ENCODE measurements at places on chromosomes 11 and 22.

GRCh38 chr11:120774591-120775386, 249.1 kb upstream of the TBCEL start:
- peaks cover 17% of the 10 kb centered on the region for H3K4me1 ChIP-seq
- no peak overlapping the region for H3K27ac ChIP-seq
- DNase-seq: no peak
- peaks cover 8% of the 10 kb centered on the region for H3K27me3 ChIP-seq
- H3K4me3 ChIP-seq: no peak overlapping the region
- no peaks in the 10 kb centered on the region for H3K36me3 ChIP-seq

DNA sequence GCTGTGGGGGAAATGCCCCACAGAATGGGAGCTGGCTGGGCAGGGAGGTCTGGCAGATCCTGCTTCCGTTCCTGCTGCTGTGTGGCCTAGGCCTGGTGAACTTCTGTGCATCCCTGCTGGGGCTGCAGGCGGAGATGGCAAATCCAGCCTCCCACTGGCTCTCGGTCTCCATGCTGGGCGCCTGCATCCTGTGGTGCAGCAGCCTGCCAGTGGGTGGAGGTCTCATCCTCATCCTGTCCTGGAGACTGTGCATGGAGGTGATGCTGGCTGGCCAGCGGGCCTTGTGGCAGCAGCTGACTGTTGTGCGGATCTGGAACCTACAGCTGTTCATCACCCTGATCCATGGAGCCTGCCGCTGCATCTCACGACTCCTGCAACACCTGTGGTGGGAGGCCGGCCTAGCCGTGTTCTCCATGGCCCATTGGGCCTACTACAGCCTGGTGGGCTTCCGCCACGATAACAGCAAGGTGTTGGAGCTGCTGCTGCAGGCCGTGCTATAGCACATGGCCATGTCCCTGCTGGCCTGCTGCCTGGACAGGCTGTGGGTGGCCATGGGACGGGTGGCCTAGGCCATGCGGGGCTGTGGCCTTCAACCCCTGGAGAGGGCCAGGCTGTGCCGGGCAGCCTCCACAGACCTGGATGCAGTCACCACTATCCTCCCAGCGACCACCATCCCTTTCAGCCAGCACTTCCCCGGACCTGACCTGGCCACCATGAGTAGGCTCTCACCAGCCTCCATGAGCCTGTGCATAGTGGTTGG, 8.8 kb upstream of the RPL3 start:
- no peak overlapping the region for H3K4me3 ChIP-seq
- H3K36me3 ChIP-seq: no peaks in the 10 kb centered on the region
- no peak overlapping the region for H3K27ac ChIP-seq
- H3K27me3 ChIP-seq: no peaks in the 10 kb centered on the region
- H3K4me1 ChIP-seq: no peaks in the 10 kb centered on the region

DNA sequence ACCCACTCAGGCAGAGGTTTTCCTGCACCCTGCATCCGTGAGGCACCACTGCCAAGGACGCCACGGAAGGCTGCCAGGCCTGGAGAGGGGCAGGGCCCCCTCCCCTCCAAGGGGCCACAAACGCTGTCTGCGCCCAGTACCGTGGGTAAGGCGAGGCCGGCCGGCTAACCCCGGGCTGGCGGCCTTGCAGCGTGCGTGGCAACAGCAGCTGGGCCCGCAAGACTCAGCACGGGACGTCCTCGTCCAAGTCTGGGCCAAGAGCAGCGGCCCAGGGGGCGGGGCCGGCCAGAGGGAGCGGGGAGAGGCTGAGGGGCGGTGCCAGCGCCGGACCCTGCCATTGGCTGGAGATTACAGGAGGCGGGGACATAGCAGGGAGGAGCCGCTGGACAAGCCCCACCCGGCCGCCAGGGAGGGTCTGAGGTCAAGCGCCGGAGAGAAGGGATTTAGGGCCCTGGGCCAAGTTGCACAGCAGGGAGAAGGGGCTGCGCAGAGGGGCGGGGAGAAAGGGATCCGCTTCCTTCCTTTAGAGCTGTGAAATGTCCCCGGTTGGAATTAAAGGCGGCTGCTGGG, 16.0 kb downstream of the SLC43A1 start:
- no peaks in the 10 kb centered on the region for H3K27me3 ChIP-seq
- H3K4me1 ChIP-seq: peaks cover 12% of the 10 kb centered on the region
- peak overlapping the region; percentile 82 for H3K27ac ChIP-seq
- H3K36me3 ChIP-seq: peaks cover 3% of the 10 kb centered on the region

DNA sequence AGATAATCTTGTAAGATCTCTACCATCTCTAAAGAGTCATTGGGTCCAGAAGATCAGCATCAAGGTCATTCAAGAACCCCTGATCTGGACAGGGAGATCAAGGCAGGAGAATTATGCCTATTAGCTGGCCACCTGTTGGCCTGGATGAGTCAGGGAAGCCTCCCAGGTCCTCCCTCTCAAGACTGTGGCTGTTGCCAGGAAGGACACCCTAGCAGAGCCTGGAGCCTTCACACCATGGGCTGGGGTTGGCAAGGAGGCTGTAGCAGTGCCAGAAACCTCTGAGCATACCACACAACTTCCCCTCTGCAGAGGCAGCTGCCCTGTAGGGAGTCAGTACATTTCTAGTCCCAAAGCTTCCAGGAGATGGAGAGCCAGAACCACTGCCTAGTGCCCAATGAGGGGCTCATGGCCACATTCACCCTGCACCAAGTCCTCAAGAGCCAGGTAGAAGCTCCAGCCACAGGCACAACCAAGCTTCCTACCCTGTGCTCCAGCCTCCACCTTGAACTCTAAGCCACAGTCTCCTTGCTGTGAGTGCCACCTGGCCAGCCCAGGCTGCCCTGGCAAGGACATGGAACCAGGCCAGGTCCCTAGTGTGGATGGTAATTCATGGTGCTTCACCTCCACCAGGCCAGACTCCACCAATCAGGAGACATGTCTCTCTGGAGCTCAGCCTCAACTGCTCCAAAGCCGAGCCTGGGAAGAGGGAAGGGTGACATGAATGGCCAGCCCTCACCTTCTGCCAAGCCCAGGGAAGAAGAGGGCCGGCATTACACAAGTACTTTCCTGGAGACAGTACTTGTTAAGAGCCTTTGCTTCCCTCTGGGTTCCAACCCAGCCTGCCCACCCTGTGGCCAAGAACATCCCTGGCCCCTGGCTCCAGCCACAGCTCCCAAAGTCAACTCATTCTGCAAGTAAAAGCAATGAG, 124.3 kb downstream of the BUD13 start:
- H3K27ac ChIP-seq: no peak overlapping the region
- no peak for DNase-seq
- H3K36me3 ChIP-seq: no peaks in the 10 kb centered on the region
- H3K27me3 ChIP-seq: peaks cover 4% of the 10 kb centered on the region
- no peak overlapping the region for H3K4me3 ChIP-seq

DNA sequence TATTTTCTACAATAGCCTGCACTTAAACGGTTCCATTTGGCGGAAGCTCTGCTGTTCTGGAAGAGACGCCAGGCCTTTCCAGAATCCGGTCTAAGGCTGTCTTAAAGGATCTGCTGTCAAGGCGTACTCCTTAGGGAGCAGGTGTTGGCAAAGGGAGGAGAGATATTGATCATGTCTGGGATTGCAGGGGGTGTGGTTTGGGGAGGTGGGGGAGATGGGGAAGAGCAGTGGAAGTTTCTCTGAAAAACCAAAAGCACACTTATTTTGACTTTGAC, 22.5 kb upstream of the WNT11 start:
- H3K27ac ChIP-seq: no peak overlapping the region
- no peaks in the 10 kb centered on the region for H3K36me3 ChIP-seq
- H3K27me3 ChIP-seq: peaks cover 2% of the 10 kb centered on the region
- peaks cover 3% of the 10 kb centered on the region for H3K4me1 ChIP-seq

DNA sequence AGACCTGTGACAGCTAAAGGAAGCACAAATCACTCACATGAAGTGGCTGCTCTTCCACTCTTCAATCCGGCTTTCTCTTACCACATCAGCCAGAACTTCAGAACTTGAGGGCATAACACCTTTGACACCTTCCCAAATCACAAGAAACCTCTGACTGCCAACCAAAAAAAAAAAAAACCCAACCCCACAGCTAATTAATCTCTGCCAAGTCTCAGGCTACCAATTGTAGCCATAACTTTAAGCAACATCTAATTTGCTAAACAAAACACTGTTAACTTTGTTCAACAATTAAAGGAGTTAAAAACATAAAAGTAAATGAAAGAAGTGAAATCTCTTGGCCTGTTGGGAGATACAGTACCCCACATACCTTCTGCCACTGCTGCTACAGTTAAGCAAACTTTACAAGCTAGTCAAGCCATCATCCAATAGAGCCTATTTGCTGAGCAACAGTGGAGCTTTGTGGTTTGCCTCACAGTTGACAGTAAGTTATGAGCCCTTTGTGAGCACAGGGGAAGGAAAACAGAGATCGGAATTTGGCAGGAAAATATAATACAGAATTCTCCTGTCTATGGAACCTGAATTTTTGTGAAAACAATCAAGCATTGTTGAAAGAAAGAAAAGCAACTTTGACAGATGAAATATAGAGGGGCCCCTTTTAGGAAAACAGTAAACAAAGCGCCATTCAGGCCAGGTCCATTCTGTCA, at the start of gene SOX6:
Gene SOX6, minus strand, starts transcription at position 490 of the 704 bp plus-strand sequence. CDS start 15,298 bp downstream, outside the sequence.
- peak within 1 kb of the TSS; percentile 13 for H3K4me3 ChIP-seq
- no peak for DNase-seq
- H3K27me3 ChIP-seq: no peaks in the 10 kb centered on the region
- peaks cover 11% of the 10 kb centered on the region for H3K4me1 ChIP-seq

DNA sequence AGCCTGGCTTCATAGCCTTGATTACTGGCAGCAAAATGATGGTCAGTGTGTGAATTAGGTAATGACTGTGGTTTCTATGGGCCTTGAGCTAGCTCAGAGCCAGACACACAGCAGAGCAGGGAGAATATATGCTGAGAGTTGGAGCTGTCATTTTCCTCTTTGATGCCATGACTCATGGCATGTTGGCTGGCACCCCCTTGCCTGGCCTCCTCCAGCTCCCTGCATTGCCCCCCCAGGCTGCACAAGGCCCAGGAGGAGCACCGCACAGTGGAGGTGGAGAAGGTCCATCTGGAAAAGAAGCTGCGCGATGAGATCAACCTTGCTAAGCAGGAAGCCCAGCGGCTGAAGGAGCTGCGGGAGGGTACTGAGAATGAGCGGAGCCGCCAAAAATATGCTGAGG, 20.3 kb upstream of the RRM1 start:
- no peak overlapping the region for H3K4me3 ChIP-seq
- no peaks in the 10 kb centered on the region for H3K27me3 ChIP-seq
- H3K36me3 ChIP-seq: peaks cover 9% of the 10 kb centered on the region
- DNase-seq: no peak

- H3K4me1 ChIP-seq: no peaks in the 10 kb centered on the region
- H3K27ac ChIP-seq: no peak overlapping the region
- peak overlapping the region; percentile 53 for H3K4me3 ChIP-seq
- H3K27me3 ChIP-seq: no peaks in the 10 kb centered on the region
- H3K36me3 ChIP-seq: no peaks in the 10 kb centered on the region
These were observed 1.4 kb downstream of the ASCL2 start for GRCh38 chr11:2268729-2269600.

DNA sequence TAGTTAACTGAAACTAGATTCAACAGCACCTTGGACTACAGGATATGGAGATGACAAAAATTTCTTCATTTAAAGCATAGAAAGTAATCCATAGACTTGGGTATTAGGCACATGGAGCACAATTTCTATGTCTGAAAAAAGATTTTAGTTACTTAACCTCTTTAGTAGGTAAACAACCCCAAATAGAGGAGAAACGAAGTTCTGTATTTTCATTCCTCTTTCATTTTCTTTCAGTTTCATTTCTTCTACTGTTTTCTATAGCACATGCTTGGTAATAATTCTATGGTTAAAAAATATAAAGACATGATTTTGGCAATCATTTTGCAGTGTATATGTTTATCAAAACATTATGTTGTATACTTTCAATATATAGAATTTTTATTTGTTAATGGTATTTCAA, 99.5 kb downstream of the CASP12 start:
- no peaks in the 10 kb centered on the region for H3K4me1 ChIP-seq
- no peak overlapping the region for H3K4me3 ChIP-seq
- H3K27ac ChIP-seq: no peak overlapping the region

DNA sequence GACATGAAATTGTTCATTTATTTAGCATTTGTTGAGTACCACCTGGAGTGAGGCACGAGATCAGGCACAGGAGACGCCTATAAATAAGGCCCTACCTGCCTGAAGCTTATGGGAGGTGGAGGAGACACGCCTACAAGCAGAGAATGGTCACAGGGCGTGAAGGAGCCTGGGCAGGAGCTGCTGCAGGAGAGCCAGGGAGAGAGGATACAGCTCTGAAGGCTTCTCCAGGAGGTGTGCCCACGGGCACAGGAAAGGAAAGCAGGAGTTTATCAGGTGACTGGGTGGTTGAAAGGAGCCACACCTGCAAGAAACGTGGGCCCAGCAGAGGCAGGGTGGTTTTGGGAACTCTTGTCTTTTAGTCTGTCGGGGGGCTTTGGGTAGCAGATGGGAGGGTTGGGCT, 70.3 kb downstream of the BMAL1 start:
- no peaks in the 10 kb centered on the region for H3K27me3 ChIP-seq
- no peak overlapping the region for H3K4me3 ChIP-seq
- H3K36me3 ChIP-seq: no peaks in the 10 kb centered on the region
- H3K27ac ChIP-seq: no peak overlapping the region
- DNase-seq: no peak

DNA sequence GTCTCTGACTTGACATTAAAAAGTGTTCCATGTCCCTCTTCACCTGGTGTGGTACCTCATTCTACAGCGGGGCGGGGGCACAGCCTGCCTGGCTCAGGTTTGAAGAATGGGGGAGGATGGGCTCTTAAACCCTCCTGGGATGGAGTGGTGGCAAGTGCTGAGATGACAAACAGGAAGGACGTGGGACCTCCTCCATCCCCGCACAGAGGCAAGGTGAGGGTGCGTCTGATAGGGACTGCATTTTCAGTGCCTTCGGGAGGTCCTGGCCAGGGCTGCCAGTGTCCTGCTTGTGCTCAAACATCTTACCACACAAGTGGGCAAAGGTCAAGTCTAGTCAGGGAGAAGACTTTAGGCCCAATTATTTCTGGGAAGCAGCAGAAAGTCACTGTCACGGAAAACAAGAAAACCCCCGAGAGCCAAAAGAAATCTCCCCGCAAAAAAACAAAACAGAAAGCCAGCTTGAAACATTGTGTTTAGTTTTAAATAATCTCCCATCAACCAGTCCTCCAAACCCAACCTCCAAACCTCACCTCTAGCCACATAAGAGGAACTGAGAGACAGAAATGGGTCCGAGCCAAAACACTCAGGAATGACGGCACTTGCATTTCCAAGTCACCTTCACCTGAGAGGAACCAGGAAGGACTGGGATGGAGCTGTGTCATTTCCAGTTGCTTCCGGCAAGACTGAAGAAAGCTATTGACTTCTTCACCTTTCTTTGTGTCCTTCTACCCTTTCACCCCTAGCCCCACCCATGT, 966.5 kb downstream of the NTM start:
- DNase-seq: no peak
- no peaks in the 10 kb centered on the region for H3K36me3 ChIP-seq
- H3K4me1 ChIP-seq: no peaks in the 10 kb centered on the region
- no peak overlapping the region for H3K27ac ChIP-seq
- no peak overlapping the region for H3K4me3 ChIP-seq

- DNase-seq: peak; percentile 90
- H3K4me3 ChIP-seq: no peak overlapping the region
- peaks cover 52% of the 10 kb centered on the region for H3K4me1 ChIP-seq
- no peaks in the 10 kb centered on the region for H3K27me3 ChIP-seq
- H3K27ac ChIP-seq: peak overlapping the region; percentile 56
These were observed 20.3 kb upstream of the WNT7B start for GRCh38 chr22:45997077-45997776.

GRCh38 chr11:65541093-65541982, 16.5 kb downstream of the SCYL1 start:
- H3K27ac ChIP-seq: peak overlapping the region; percentile 91
- H3K4me3 ChIP-seq: peak overlapping the region; percentile 58
- peaks cover 15% of the 10 kb centered on the region for H3K36me3 ChIP-seq
- no peaks in the 10 kb centered on the region for H3K4me1 ChIP-seq

GRCh38 chr11:124745835-124746620, 6.0 kb downstream of the VSIG2 start:
- peak overlapping the region; percentile 61 for H3K4me3 ChIP-seq
- H3K36me3 ChIP-seq: no peaks in the 10 kb centered on the region
- peak overlapping the region; percentile 77 for H3K27ac ChIP-seq

All from tibial artery (tissue), 4 donors.